Putamen (tissue), 1 donor: ENCODE measurements at places on chromosomes 7 and 10.

- no peak for DNase-seq
These were observed 14.8 kb downstream of the KIF5B start for GRCh38 chr10:32041290-32042028.

- DNase-seq = no peak
These were observed 3.0 kb downstream of the TBATA start for GRCh38 chr10:70782086-70782745.

GRCh38 chr10:129079705-129080104, 387.3 kb upstream of the MGMT start:
- peak; percentile 34 for DNase-seq

GRCh38 chr10:76070916-76071315, 639.5 kb downstream of the LRMDA start:
- no peak for DNase-seq

GRCh38 chr10:28807760-28808613, 130.7 kb downstream of the BAMBI start:
- DNase-seq = no peak

DNA sequence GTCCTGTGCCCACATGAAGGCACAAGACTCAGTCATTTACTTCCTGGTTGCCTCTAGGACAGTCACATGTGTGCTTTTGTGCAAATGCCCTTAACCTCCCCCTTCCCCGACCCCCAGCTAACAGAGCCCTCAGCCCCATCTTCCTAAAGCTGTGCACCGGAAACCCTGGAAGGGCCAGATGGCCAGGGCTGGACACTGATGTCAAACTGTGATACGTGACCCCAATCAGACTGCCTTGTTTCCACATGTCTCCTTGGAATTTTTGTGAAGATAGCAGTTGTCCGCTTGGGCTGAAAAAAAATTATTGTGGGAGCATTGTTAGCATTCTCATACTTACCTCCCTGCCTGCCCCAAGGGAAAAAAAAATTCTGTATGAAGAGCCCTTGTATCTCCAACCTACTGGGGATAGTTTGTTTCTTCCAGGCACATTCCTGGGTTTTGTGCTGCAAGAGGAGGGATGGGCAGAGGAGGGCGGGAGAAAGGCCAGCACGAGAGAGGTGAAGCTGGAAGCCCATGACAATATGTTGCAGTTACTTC, 17.0 kb upstream of the ADAM12 start:
- no peak for DNase-seq

GRCh38 chr7:158720112-158720511, 15.5 kb upstream of the NCAPG2 start:
- DNase-seq = no peak

GRCh38 chr10:91758303-91759146, 39.7 kb upstream of the TNKS2 start:
- DNase-seq = peak; percentile 49

DNA sequence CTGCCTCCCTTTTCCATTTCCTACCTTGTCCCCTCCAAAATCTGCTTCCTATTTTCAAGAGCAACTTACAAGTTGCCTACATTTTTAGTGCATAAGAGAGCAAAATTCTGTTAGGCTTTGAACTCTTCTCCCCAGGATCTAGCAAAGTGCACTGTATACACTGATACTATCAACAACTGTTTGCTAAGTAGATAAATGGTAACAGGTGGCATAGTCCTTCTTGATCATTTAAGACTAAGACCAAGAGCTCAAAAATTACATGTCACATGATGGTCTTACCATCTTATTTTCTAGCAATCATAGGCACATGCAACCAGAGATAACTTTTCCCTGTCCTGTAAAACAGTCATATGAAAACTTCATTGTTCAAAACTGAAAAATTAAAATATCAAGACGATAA, 16.2 kb downstream of the FAM3C start:
- no peak for DNase-seq

DNA sequence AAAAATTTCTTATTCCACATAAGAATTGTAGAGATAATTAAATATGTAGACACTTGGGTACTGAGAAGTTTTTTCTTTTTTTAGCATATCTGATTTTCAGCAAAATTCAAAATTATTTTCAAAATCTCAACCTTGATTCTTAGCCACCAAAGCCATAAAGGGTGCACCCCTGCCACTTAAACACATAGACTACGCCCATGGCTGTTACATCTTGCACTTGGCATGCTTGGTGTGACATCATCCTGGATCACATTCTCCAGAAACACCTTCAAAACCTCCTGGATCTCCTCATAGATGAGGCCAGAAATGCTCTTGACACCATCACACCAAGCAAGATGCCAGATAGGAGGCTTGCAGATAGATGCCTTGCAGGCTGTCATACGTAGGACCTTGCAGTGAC, 89.1 kb upstream of the KLF14 start:
- DNase-seq = no peak
